ENCODE measurements at places on chromosomes 2 and 18.

DNA sequence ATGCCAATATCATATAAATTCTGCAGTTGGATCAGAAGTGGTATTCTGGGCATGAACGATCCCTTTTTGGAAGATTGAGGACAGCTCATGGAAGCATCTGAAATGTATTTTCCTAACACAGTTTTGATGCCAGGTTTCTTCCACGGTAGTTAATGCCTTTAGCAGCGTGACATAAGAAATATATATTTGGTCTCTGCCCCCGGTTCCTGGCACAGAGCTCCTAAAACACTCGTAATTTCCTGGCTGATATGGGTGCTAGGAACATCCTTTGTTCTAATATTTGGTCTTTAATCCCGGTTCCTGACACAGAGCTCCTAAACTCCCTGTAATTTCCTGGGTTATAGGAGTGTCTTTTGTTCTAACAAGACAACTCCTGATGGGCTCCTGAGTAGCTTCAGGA, 8.2 kb upstream of the CABLES1 start:
- DNase-seq, result no peak

GRCh38 chr2:179449010-179449409, 184.4 kb upstream of the SESTD1 start:
- no peak for DNase-seq

DNA sequence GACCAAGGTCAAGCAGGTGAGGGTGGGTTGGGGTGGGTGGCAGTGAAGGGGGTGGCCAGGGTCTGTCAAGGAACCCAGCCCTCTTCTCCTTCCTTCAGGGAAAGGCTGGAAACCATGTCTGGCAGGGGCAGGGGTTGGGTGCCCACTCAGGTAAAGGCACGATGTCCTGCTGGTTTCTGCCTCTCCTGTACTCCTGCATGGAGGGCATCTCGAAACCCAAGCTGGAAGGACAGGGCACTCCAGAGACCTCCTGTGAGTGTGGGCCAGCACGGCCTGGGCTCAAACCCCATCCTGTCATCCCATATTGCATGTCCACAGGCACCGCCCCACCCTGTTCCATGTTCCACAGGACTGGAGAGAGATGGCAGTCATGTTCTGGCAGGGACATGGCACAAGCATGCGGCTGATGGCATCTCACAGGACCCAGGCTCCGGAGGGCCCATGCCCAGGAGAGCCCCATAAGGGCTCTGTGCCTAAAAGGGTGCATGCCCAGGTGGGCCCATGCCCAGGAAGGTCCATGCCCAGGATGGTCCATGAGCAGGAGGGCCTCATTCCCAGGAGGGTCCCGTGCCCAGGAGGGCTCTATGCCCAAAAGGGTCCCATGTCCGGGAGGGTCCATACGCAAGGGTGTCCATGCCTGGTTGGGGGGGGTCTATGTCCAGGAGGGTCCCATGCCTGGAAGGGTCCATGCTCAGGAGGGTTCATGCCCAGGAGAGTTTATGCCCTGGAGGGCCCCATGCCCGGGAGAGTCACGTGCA, 6.4 kb downstream of the GPR35 start:
- DNase-seq, result no peak

- no peak for DNase-seq
These were observed 214.4 kb downstream of the ZNF385B start for GRCh38 chr2:179646862-179647587.

DNA sequence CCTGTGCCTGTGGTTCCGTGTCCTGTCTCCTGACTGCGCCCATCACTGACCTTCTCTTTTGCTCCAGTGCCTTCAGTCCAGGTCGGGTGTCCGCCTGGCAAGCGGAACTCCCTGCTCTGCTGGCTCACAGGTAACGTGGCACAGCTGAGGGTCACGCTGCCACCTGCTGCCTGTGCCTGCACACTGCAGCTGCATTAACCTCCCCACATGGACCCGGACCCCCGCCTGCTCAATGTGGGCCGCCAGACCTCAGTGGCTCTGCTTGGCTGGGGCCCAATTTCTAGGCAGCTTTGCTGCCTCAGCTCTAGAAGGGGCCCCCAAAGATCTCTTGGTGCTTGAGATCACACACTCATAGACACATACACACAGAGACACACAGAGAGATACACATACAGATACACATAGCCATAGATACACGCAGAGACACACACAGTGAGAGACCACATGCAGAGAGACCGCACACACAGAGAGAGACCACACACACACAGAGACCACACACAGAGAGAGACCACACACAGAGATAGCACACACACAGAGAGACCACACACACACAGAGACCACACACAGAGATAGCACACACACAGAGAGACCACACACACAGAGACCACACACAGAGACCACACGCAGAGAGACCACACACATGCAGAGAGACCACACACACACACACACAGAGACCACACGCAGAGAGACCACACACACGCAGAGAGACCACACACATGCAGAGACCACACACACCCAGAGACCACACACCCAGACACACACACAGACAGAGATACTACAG, 14.9 kb upstream of the CNNM3 start:
- DNase-seq, result peak; percentile 79

- DNase-seq, result no peak
These were observed 4.0 kb downstream of the SLC4A3 start for GRCh38 chr2:219631406-219631891.

DNA sequence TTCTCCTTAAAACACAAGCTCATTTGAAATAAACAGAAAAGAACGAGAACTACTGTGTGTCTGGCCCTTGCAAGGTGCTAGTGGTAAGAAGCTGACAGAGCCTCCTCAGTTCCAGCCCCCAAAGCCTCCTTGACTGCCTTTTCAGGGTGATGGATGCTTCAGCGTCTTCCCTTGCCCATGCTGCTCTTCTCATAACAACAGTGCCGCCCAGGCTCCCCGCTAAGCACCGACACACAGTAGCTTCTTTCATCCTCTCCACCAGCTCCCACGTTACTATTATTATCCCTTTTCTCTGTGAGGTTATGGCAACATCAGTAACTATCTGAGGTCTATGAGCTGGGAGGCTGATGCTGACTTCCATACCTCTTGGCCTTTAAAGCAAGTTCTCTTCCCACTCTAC, 418.6 kb downstream of the TSN start:
- no peak for DNase-seq

DNA sequence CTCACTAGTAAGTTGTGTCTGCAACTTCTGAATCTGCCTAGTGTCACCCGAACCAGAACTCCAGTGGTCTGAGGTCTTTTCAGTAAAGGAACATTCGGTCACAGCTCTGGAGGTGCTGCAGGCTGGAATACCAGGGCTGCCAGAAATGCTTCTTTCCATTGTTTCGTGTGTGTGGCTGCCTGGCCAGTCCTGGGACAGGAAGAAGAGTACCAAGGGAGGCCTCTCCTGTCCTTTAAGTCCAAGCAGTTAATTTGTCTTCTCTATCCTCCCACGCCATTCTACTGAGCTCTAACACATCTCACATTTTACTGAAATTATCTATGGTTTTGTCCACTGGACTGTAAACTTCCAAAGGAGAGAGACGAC, 196.0 kb downstream of the LNPK start:
- no peak for DNase-seq

DNA sequence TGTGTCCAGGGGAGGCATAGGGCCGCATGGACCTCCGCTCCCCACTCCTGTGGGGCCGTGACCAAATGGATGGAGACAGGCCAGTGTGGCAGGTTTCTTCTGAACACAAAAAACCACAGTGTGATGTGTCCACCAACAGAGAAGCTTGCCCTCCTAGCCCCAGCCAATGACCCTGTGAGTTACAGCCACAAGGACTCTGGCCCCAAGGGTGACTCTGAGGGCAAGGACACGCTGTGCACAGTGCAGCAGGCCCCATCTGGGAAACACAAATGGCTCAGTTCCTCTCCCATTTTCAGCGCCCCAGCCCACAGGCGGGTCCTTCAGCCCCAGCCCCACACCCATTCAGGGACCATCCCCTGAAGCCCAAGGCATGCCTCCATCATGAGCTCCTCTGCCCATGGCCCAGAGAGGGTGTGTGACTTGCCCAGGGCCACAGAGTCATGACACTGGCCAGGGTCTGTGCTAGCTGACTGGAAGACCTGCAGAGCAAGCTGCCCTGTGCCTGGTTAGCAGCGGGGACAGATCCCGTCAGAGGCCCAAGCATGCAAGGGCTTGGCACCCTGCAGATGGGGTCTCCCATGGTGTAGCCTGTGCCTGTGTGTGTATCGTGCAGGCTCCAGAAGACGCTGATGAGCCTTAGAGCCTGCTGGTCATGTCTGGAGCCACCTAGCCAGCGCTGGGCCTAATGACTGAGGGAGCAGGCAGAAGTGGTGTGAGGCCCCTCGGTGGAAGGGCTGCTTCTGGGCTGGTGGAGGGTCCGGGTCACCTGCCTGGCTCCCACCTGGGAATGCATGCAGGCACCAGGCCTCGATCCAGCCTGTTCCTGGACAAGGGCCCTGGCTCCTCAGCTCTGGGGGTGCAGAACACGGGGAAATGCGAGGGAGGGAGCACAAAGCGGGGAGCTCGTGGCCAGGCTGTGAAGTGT, 47.7 kb downstream of the HS6ST1 start:
- peak; percentile 42 for DNase-seq

DNA sequence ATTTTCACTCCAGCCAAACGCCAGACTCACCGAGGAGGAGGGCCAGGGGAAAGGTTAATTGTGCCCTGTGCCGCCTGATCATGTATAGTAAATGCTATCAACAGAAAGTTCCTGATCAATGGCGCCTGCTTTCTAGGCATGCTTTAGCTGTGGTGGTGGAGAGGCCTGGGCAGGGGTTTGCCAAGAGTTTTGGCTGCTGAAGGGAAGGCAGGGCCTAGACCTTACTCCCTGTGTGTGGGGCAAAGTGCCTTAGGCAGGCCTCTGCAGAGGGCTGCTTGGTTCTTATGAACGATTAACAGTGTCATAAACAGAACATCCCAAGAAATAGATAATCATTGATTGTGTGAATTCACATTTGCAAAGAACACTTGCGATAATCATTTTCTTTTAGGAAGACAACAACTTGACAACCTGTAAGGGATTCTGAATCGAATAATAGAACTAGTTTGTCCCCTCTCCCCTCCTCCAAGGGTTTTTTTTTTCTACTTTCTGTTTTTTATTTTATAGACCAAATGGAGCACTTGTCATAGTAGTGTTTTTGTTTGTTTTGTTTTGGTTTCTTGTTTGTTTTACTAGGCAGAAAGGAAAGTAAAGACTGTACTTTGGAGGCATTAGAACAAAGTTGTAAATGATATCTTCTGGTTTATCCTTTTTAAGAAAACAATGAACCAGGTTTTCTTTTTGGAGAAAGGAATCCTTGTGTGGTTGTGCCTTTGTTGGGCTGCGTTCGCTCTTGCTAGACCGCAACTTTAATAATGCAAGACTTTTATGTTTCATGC, 6.5 kb downstream of the TSHZ1 start:
- no peak for DNase-seq

- no peak for DNase-seq
These were observed 139.3 kb downstream of the KLHL29 start for GRCh38 chr2:23524261-23524706.

DNA sequence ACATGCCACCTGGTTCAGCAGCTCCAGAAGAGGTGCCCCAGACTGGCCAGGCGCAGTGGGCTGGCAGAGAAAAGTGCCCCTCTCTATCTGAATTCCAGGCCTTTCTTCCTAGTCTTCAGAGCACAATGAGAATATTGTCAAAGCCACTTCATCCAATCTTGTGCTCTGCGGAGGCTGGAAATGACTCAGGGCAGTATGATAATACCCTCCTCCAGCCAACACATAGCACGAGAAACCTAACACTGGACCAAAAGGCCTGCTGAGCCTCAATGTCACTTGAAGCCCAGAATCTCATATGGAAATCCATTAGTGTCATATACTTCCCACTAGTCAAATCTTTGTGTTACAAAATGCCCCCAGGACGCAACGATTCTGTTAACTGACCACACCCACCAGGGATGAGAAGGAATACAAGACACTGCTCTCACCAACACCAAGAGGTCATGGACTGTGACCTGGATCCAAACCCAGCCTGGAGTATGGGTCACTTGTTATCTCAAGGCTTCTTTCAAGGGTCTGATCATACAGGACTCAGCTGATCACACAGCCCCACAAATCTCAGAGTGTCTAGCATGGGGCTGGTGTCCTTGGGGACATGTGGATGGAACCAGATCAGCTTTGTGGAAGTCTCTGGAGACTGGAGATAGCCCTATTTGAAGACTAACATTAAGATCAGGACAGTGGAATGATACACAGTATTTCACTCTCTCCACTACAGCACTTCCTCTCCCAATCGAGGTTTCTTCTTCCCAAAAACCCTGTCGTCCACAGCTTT, 10.1 kb downstream of the KIF3C start:
- no peak for DNase-seq

- no peak for DNase-seq
These were observed 191.5 kb upstream of the PARD3B start for GRCh38 chr2:204353823-204354222.

- no peak for DNase-seq
These were observed 89.7 kb upstream of the GCFC2 start for GRCh38 chr2:75800456-75800855.

DNA sequence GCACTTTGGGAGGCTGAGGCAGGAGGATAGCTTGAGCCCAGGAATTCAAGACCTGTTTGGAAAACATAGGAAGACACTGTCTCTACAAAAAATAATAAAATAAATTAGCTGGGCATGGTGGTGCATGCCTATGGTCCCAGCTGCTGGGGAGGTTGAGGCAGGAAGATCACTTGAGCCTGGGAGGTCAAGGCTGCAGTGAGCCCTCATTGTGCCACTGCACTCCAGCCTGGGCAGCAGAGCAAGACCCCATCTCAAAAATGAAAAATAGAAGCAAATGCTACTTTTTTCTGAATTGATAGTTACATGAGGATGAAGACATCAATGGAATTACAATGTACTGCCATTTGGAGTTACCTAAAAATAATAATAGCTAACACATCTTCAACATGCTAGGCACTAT, 31.9 kb downstream of the METTL21A start:
- no peak for DNase-seq

DNA sequence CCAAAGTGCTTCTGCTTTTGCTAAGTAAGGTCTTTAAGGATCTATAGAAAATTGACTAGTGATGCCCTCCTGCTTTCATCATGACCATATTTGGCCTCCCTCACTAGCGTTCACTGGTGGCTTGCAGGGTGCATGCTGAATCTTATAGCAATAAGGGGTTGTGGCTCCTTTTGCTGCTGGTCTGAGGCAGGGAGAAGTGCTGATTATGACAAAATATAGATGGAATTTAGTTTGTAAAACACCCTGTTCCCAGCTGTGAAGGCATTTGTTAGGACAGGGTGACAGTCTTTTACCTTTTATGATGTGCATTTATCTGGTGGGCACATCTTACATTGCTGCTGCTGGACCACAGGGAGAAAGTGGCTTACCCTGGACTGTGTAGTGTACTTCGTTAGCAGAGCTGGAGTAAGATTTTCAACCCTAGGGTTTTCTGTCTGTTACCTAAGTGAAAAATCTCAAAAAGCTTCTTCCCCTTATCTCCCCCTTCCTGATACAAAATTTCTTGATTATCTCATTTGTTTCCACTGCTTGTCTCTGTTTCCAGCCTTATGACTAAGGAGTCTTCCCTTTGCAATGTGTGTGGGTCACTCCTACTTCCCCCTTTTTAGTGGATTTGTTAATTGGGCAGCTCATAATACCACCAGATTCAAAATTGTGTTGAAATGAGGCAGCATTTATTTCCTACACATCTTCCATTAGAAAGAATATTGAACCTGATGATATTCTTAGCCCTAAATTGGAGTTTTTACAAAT, 21.2 kb upstream of the RPL37A start:
- DNase-seq, result no peak

GRCh38 chr2:101623031-101623521, 74.4 kb upstream of the MAP4K4 start:
- no peak for DNase-seq

- no peak for DNase-seq
These were observed 113.4 kb downstream of the RTP5 start for GRCh38 chr2:241982706-241983570.

All from ecto neural progenitor cell (in vitro differentiated cells).